NCI-H1092 treated with DMSO at 0.1 percent for 48 hours (cell line): ENCODE measurements at places on chromosomes 2 and 18.
A peak's percentile ranks its signal among the peaks of the same experiment; 100 is the strongest.

GRCh38 chr18:48356909-48357631, 52.1 kb downstream of the ZBTB7C start:
- DNase-seq = no peak

DNA sequence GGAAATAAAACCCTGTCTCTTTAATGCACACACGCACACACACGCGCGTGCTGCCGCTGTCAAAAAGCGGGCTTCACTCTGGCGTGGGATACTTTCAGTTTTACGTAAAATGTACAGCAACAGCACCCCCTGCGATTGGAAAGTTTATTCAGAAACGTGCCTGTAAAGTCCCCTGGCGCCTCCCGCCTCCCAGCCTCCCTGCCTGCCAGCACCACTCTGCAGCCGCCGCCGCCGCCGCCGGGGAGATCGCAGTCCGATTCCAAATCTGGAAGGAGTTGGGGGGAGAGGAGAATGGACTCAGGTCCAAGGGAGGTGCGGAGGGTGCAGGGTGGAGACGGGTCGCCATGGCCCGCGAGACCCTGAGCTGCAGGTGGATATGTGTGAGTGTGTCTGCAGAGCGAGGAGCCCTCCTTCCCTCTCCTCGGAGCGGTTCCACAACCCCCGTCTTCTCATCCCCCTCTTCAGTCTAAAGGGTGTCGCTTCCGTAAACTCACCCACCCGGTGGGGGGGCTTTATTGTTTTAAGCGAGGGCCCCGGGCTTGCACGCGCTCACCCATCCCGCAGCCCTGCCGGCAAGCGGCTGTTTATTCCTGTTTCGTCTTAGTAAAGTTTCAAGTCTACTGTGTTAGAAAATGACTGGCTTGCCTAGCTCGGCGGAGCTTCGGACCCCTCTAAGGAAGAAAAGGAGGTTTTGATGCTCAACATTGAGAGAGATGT, 1.8 kb upstream of the BCL11A start:
- DNase-seq = peak; percentile 47

- DNase-seq = no peak
Measured at GRCh38 chr2:102204638-102205037, 17.8 kb downstream of the IL1RL2 start.

DNA sequence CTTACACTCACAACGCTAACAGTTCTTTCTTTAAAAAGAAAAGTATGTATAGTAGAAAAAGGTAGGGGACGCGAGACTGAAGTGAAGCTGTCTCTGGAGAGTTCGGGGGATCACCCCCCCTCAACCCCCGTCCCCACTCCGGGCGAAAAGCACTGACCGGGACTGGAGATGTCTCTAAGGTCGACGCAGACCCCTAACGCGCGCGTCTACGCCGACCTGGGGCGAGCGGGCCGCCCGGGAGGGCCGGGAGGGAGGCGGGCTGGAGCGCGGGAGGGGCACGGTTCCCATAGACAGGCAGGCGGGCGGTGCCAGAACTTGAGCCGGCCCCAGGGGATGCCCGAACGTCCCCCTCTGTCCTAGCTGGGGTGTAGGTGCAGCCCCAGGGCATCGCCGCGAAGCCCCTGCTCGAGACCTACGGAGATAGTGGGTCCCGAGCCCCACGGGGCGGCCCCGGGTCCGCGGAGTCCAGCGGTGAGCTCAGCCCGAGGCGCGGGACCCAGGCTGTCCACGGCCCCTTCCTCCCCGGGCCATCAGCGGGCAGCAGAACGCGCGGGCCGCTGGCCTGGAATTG, 82.2 kb downstream of the CHRNA1 start:
- no peak for DNase-seq

DNA sequence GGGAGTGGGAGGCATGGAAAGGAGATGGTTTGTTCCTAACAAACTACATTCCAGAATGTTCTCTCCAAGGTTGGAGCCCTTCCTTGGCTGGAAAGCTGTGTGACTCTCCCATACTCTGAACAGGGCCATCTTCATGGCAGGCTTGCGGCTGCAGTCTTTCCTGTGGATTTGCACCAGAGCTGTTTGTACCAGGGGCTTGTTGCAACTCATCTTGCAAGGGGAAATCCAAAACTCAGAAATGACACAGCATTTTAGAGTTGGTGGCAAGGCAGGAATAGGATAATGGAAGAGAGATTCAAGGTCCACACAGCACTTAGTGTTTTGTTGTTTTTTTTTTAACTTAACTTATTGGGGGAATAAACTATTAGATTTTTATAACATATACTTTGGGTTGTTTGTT, 73.7 kb upstream of the ZNF516 start:
- DNase-seq = no peak

GRCh38 chr2:2667690-2668089, 336.6 kb upstream of the MYT1L start:
- peak; percentile 11 for DNase-seq

- DNase-seq = no peak
Measured at GRCh38 chr2:1088192-1088860, 137.7 kb downstream of the SNTG2 start.

DNA sequence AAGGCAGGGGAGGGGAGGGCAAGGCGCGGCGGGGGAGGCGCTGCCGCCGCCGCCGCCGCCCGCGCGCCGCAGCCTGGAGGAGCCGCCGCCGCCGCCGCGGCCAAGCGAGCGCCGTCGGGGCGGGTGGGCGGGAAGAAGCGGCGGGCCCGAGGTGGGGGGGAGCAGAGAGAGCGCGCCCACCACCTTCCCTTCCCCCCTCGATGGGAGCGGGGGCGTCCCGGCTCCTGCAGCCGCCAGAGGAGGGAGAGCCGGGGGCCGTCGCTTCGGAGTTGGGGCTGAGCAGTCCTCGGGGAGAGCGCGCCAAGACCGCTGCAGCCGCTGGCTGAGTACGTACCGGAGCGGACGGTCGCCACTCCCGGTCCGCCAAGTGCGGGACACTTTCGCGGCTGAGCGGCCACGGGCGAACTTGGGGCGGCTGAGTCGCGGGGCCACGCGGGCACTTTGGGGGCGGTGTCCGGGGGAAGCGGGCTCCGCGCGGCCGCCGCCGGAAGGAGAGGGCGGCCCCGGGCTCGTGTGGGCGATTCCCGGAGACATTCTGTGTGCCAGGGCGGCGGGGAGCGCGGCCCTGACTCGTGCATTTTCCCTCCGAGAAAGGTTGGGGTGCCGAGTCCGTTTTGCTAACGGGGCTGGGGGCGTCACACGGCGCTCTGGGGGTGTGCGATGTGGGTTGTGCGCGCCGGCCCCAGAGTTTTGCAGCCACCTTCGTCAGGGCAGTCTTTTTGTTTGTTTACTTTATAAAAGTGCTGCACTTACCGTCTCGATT, at the start of gene NAB1:
TSS of gene NAB1 (plus strand) at position 49 of the 763 bp plus-strand sequence. CDS start 10,094 bp downstream, outside the sequence.
- peak; percentile 46 for DNase-seq

DNA sequence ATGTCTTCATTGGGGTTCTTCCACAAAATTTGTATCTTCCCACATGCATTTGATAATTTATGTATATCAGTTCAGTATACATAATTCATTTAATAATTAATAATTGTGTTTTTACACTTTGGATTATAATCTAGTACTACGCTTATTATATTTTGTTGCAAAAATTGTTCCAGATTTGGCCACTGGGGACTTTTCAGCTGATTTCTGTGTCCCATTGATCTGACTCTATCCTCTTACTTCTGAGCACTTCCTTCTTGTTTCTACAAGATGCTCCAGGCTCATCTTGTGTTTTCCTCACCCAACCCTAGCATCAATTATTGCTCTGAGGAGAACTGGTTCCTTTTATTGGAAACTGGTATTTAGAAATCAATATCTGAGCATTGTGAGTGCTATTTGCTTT, 215.3 kb upstream of the CDH19 start:
- no peak for DNase-seq

- DNase-seq = no peak
Measured at GRCh38 chr18:47817017-47817794, 113.3 kb downstream of the SMAD2 start.

DNA sequence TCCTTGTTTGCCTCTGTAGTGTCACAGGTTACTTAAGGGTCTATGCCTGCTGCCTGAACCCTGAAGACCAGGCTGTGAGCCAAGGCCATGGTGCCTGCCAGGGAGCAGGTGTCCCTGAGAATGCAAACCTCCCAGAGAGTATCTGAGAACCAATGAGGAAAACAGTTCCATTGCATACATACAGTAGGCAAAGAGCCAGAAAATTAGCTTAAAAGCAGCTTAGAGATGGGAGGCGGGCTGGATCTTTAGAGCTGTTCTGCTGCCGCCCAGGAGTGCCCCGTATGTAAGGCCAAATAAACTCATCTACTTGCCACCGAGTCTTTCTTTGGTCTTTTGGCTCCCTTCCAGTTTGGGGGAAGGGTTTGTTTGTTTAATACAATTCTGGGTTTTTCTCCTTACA, 327.9 kb downstream of the CLIP4 start:
- DNase-seq = peak; percentile 86

- no peak for DNase-seq
Measured at GRCh38 chr2:20568501-20569463, 82.1 kb downstream of the HS1BP3 start.

- no peak for DNase-seq
Measured at GRCh38 chr2:237505188-237505939, 18.3 kb downstream of the MLPH start.

DNA sequence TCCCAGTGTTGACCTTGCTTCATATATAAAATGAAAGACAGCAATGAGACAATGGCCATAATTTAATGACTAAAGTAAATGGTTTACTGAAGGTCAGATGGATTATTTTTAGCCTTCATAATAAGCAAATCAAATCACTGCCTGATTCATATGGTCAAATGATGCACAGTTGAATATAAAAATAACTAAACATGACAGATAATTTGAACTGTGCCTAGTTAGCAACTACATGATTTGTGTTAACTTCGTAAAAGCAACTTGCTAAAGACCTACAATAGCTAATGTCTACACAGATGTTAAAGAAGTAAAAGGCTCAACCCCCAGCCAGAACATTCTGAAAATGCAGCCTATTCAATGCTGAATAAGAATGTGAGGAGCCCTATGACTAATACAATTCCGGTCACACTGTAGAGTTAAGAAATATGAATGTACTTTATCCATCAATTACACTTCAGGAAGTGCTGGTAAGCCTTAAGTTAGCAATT, 590.8 kb upstream of the CDH2 start:
- no peak for DNase-seq
